ENCODE measurements at places on chromosomes 12 and 14. TPM values are rescaled to one million over a fixed set of nuclear protein-coding genes. Genes with fewer than 3 reads are reported as not detected.

Gene ACYP1
- polyA plus RNA-seq: 58.5 TPM

Gene LRRC10
- polyA plus RNA-seq: 0.08 TPM

Gene RGS6
- polyA plus RNA-seq: 1.00 TPM

Gene NFE2
- polyA plus RNA-seq: 1.5 TPM

Gene IFNG-AS1
- polyA plus RNA-seq: 0.28 TPM

Gene PPP4R4
- polyA plus RNA-seq: 0.32 TPM

Gene RERG
- 34.5 TPM for polyA plus RNA-seq

Gene SYCP3
- 1.2 TPM for polyA plus RNA-seq

Gene SERPINA10
- 0.23 TPM for polyA plus RNA-seq

Gene ANO4
- polyA plus RNA-seq: 2.1 TPM

Gene PCED1B
- polyA plus RNA-seq: 4.2 TPM

Gene RD3L
- polyA plus RNA-seq: not detected
